ENCODE measurements at places on chromosomes 7 and 10.

DNA sequence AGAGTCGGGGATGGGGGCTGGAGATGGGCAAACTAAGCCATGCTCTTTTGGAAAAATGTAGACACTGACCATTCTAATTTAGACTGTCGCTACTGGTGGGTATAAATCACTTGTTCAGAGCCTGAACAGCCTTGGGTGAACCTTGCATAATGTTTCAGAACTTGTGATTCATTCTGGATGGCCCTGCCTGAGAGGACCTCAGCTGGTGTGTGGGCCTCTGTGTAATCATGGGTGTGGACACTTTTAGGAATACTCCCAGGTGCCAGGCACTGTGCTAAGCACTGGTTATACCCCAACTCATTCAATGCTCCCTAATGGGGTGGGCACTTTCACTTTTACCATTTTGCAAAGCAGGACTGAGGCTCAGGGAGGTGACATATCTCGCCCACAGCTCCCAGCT, 26.8 kb upstream of the TM9SF3 start:
- DNase-seq: no peak

DNA sequence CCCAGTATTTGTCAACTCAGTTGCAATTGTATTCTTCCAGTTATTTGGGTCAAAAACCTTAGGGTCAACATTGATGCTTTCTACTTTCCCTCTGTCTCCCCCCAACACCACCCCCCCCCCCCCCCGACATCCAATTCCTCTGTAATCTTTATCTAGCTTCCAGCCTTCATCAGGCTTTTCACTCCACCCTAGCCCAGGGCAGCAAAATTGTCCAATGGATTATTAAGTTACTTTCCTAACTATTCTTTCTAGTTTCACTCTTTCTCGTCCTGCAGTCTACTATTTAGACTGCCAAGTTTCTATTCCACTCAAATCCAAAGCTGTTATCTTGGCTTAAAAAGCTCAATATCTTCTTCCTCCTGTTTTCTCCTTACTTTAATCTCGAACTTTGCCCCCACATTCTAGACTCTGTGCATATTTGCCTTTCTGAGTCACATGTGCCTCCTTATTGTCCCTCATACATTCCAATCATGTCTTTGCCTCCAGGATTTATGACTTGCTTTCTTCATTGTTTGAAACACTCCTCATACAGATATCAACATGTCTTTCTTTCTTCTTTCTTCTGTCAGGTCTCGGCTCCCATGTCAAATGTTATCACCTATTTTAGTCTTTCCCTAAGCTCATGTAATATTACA, 196.6 kb upstream of the TMEM196 start:
- no peak for DNase-seq

DNA sequence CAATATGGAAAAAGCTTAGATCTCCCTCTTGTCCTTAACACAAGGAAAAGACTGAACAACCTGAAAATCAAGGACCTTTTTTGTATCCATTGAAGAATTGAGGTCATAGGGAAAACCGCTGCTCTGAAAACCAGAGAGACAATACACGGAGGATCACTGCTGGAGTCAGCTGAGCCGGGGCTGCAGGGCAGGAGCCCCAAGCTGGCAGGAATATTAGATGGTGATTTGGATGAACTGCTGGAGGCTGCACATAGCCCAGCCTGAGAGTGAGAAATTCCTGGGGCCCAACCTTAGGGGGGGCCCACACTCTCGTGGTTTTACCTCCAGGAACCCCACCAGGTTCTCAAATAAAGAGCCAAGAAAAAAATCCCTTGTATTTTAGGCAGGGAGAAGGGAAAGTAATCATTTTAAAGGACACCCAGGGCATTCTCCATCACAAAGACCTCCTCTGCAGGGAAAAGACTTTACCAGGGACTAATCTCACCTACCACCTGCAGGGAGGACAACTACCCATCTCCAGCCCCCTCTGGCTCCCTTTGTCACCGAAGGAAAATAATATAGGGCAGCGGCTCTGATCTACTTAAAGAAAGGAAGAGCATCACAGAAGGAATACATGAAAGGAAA, 55.4 kb upstream of the RNF32 start:
- no peak for DNase-seq

GRCh38 chr7:81676813-81677212, 93.0 kb downstream of the HGF start:
- DNase-seq: no peak

DNA sequence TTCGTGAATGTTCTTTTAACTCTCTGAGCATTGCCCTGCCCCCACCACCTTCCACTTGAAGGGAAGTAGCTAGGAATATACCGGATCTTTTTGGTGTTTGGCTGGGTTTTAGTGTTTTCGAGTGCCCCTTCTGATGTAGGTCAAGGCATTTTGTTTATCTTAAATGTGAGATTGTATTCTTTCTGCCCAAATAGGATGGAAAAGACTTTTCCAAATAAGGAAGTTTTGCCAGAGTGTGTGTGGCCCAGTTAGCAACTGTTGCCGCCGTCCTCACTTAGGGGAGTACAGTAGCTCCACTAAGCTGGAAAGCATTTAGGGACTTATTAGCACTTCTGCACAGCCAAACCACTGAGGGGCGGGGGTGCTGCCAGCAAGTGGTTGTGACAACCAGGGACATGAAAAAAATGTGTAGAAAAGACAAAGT, 29.8 kb upstream of the VCL start:
- no peak for DNase-seq

DNA sequence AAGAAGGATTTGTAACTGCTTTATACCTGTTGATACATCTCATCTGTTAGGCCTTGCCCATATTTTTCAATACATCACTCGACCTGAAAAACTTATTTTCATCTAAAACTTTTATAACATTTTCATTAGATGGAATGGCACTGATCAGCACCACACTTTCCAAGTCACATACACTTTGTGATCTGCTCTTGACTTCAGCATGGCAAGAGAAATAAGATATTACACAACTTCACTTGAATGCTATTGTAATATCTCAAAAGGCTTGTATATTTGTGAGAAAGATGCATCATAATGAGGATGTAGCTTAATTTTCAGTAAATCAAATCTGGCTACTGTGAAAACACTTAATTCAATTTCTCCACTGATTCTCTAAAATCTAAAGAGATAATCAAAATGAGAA, 126.2 kb downstream of the MICU1 start:
- no peak for DNase-seq

DNA sequence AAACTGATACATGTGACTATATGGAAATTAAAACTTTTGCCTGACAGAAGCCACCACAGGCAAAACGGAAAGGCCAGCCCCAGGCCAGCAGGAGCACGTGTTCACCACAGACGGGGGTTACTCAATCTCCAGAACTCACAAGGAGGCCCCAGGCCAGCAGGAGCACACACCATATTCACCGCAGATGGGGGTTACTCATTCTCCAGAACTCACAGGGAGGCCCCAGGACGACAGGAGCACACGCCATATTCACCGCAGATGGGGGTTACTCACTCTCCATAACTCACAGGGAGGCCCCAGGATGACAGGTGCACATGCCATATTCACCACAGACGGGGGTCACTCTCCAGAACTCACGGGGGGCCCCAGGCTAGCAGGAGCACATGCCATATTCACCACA, 61.5 kb downstream of the NKX6-2 start:
- peak; percentile 96 for DNase-seq

DNA sequence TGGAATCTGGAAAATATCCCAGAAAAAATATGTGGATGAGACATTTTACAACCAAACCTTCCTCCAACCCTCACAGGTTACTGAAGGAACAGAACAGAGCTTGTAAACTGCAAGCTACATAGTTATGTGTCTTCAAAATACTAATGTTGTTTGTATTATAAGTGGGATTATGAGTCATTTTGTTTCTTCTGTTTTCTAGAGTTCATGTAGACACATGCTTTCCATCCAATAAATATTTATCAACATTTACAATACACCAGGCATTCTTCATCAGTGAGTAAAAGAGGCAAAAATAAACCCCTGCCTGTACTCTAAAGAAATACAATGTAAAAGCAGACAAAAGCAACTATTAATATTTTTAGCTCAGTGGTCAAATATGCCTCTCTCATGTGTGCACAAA, 38.0 kb upstream of the TES start:
- DNase-seq: no peak

GRCh38 chr7:27709137-27710075, 30.6 kb upstream of the TAX1BP1 start:
- DNase-seq: no peak

DNA sequence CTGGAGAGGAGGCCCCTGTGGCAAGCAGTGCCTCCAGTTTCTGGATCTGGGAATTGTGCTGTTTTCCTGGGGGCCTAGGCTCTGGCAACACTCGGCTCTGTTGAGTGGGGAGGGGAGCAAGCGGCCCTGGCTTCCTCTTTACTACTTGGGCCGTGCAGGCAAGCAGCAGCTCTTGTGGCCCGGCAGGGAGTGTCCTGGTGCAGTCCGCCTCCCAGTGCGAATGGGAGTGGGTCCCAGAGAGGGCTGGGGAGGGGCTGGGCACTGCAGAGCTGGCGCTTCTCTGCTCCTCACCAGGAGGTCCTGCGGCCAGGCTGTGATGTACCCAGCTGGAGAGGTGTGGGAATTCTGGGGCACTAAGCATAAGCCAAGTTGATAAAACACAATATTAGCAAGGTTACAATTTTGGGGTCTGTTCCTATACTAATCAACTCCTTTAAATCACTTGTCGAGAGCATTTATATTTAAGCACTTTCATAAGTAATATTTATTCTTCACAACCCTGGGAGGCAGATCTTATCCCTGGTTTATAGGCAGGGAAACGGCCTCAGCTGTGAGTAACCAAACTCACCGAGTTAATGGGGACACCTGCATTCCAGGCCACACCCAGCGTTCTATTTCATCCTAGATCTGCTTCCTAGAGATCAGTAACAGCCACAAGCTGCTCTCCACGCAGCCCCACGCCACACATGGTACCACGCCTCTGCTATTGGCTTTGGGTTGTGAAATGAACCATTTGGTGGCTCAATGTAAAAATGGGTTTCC, 183.4 kb upstream of the PLXNA4 start:
- DNase-seq: no peak

DNA sequence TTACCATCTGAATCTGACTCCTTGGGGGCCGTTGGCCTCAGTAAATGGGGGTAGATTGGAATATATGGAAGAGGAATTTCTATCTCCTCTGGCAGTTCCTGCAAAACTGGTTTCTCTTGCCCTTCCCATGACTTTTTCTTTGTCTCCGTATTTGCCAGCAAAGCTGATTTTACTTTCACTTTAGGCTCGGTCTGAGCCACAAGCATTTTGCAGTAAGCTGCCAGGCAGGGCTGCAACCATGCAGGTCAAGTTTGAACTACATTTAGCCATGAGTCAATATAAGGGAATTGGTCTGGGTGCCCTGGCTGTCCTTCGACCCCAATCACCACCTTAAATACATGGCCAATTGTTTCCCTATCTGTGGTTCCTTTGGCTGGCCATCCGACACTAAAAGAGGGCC, 104.3 kb downstream of the TRIM24 start:
- DNase-seq: no peak

DNA sequence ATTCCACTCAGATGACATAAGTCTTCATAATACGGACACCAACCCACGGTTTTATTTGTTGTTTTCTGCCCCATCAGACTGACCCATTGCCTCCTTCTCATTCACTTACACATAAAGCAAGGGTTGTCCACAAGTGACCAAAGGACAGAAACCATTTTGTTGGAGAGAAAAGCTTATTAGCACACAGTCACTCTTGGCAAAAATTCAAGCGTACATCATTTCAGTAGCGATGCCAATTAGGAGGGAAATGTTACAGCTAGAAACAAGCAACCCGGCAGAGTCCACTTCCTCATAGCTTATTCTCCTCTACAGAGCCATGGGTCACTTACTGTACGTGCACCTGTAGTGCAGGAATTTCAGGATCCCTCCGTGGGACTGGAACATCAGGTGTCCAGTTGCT, 23.0 kb downstream of the ABLIM1 start:
- DNase-seq: no peak

GRCh38 chr7:101901661-101902491, 84.5 kb downstream of the CUX1 start:
- DNase-seq: no peak

DNA sequence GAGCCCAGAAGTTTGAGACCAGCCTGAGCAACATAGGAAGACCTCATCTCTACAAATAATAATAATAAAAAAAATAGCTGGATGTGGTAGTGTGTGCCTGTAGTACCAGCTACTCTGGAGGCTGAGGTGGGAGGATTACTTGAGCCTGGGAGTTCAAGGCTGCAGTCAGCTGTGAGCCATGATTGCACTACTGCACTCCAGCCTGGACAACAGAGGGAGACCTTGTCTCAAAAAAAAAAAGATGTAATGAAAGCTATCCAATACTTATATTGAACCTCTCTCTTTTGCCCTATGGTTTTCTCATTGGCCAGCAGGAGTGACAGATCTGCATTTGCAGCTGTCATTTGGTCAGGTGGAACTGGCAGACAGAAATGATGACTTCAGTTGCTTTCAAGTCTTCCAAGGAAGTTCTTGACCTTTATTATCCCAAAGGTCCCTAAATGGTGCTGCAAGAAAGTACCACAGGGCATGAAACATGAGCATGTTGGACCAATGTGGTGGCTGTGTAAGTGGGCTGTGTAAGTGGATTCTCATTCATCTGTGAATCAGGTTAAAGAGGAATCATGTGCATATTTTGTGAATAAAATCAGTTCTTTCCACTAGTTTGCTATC, 99.4 kb downstream of the CALD1 start:
- no peak for DNase-seq

DNA sequence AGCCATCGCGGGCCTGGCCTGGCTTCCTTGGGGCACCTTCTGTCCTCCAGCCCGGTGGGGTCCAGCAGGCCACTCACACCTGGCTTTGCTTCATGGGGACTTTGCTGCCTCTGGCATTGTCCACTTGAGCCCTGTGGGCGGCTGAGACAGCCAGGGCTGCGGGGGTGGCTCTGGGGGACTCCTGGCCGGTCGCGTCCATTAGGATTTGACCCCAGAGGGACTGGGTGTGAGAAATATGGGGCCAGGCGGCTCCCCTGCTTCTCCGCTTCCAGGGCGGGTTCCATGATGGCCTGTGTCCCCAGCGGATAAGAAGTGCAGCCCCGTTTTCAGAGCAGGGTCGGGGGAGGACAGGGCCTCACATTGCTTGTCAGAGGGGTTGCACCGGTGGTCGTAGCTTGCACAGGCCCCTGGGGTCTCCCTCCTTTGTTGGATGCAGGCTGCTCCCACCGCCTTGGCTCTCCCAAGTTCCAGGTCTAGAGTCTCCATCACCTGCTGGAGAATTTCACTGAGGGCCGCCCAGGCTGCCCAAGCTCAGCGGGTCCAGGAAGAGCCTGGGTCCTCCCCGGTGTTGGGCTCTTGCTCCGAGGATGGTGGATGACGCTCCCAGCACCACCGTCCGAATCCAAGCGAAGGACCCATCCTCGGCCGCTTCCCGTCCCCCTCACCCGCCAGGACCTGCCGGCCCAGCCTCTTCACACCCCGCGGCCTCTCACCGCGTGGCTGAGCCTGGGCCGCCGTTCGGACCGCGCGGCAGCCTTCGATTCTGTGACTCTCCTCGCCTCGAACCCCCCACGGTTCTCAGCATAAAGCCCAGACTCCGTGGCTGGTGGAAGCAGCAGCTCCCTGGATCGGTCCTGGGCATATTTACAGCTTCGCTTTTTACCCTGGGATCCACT, 140.1 kb downstream of the DYNC2I1 start:
- no peak for DNase-seq
